ENCODE measurements at places on chromosomes 5 and 9.

DNA sequence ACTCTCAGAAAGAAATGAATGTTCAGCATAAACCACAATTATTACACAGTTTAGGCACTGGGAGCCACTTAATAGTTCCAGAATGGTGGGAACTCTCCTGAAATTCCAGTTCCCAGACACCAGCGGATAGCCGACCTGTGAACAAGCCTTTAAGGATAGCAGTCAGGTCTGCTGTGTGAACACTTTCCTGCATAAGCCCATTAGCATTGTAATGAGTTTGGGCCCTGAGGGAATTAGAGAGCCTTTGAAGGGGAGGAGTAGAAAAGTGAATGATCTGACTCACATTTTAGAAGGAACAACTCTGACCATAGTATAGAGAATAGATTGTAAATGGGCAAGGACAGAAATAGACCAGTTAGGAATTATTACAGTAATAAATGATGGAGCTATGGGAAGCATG lies 189.1 kb downstream of the ADGRV1 start:
- no peak for DNase-seq

DNA sequence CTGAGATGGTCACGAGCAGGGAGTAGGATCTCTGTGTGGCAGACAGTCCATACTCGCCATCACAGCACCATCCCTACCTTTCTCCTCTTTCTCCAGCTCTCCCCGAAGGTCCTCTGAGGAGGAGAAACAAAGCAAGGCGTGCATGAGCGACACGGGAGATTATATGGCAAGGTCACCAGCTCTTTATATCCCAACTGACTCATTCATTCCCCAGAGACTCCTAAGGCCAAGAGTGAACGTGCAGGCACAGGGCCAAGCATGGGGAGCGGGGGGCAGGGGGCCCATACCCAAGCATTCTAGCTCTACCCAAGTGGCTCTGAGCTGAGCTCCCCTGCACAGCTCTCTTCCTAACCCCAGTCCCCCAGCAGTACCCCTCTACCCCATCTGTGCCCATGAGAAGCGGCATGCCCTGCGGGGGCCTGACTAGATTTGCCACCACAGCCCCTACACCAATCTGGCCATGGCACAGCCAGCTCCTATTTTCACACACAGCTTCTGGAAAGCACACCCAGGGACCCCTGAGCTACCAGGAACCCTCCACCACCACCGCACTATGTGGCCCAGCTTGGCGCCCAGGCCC lies 6.8 kb downstream of the TRIM7 start:
- no peak for DNase-seq

DNA sequence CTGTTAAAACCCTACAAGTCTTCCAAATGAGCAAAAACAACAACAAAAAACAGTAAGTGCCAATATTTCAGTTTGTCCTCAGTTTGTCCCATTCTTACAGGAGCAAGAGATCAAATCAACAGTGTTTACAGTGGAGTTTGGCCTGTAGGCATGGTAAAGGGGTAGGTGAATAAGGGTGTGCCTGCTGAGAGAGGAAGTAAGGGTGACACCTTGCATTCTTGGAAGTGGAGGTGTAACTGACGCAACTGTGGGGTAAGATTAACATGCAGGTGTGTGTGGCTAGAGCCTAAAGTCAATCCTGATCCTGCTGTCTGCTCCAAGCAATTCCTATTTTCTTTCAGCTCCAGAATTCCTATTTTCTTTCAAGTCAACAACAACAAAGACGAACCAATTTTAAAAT lies 43.4 kb downstream of the PFDN1 start:
- DNase-seq, result no peak

DNA sequence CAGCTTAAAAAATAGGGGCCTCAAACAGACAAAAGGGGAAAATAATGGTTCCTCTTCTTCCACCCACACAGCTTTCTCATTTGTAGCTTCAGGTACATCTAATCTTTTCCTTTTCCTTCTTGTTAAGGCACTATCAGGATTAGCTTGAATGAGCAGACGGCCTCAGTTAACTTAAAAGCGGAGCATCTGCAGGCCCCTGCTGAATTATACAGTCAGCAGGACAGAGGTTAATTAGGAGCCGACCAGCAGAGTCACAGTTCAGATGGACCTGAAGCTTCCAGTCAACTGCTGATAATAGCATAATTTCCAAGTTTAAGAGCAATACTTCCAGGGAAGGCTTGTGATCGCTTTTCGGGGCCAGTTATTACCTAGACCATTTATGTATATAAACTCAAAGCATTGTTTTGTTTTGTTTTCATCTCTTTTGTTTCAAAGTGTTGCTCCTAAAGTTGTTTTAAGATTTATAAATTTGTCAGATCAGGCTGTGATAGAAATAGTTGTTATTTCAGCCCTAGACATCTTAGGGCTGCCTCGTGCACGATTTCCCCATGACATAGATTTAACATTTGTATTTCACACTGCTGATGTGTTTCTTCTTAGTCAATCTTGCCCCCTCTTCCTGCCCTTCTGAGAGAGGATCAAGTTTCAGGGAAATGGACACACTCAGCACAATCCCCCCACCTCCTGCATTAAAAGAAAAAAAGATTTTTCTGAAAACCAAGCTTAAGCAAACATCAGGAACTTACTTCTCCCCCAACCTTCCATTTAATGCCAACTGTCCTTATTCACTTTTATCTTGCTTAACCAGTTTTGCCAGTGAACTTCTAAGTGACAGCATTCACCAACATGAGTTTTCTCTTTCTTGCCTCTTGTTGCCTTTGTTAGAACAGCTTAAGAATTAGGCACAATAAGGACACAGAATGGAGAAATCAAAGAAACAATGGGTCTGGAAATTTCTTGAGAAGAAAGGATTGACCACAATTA lies 449.8 kb downstream of the ARHGEF28 start:
- DNase-seq, result peak; percentile 5

DNA sequence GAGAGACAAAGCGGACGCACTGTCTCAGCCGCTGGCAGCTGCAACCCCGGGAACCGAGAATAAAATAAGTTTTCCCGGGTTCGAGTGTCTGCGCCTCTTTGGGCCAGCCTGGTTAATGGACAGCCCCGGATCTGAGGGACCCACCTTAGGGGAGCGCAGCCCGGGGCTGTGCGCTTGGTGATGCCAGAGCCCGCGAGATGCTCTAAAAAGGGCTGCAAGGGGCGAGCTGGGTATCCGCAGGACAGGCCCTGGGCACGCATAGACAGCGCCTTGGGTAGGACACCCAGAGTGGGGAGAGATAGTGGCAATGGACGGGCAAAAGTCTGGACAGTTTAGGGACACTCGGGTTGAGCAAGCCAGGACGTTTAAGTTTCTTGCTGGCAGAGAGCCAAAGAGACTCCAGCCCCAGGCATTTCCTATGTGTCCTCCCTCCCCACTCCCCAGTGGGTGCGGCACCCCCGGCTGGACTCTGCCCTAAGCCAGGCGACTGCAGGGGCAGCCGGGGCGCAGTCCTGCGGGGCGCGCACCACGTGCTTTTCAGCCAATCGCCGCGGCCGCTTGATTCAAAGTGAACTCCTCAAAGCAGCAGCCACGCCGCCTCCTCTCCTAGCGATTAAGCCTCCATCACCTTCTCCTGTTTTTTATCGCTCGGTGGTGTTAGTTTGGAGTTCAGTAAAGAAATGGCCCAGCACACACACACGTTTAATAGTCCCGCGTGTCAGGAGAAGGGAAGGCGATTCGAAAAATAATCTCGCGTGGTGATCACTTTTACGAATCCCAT lies 616 bp upstream of the ENC1 start:
- DNase-seq, result peak; percentile 64

DNA sequence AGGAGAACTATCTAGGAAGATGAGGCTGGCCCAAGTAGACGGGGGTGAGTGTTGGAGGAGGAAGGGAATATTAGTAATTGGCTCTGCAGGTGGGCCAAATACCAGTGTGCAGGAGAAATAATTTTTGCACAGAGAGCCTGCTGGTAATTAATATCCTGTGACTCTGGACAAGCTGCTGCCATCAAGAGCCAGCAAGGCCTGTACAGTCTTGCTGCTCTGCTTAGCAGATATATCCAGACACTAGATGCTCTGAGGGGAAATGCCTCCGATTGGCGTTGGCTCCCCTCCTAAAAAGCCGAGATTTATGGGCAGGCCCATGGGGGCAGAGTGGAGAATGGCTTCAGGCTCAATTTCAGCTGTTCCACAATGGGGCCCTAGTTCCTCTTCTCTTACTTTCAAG lies 29.6 kb upstream of the ASTN2 start:
- DNase-seq, result no peak

All from DMS79 treated with DMSO at 0.1 percent for 48 hours (cell line).